ENCODE measurements at places on chromosomes 11 and 22. TPM values are rescaled to one million over a fixed set of nuclear protein-coding genes. Genes with fewer than 3 reads are reported as not detected.

GRCh38 chr11:4560467-4560866, 15.5 kb downstream of the OR52M1 start:
- no peak for DNase-seq

DNA sequence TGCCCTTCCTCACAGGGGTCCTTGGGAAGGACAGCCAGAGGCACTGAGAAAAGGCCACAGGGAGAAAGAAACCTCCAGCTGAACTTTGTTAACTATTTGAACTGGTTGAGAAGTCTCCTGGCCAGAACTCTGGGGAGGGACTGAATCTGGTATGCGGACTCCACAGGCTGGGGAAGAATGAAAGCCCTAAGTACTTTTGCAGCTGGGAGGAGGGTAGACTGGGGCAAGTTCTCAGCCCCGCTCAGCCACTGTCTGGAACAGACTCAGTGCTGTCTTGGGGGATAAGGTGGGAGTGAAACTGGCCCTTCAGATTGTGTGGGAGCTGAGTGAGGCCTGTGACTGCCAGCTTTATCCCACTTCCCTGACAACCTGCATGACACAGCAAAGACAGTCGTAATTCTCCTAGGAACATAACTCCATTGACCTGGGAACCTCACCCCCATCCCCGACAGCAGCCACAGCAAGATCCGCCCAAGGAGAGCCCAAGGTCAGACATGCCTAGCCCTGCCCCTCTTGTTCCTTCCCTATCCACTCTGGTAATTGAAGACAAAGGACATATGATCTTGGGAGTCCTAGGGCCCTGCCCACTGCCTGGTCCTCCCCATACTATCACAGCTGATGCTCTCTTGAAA, 475.1 kb upstream of the CNTN5 start:
- DNase-seq = no peak

- no peak for DNase-seq
Observed at GRCh38 chr11:133906241-133906640, 50.5 kb downstream of the IGSF9B start.

DNA sequence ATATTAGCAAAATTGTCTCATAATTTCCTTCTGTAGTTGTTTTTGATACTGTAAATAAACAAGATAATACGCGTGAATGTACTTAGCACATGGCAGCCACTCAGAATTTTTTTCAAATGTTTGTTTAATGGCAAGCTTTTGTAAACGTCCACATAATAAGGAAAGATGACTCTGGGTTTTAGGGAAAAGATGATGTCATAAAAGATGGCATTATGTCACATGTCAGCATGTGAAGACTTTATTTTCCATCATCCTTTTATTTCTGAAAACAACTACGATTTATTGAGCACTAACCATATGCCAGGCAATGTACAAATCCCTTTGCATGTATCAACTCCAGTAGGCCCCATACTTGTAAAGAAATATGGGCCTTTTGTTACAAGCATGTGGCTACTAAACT, 139.9 kb downstream of the C11orf91 start:
- DNase-seq = no peak

DNA sequence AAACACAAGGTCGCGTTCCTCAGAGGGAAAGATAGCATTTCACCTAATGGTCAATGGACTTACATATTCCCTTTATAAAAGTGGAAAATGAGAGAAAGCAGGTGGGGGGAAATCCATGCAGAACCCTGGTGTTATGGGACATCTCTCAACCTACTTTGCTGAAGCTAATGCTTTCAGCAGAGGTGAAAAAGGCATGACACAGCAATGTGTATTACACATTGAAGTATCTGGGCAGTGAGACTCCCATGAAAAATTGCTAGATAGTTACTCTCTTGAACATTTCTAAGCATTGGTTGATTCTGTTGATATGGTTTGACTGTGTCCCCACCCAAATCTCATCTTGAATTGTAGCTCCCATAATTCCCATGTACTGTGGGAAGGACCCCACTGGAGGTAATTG, 60.0 kb upstream of the PICALM start:
- no peak for DNase-seq

- no peak for DNase-seq
Observed at GRCh38 chr11:134663506-134664313, 251.7 kb upstream of the B3GAT1 start.

Gene ZNF214
- 2.3 TPM for total RNA-seq

Gene GLB1L2
- 4.1 TPM for total RNA-seq

GRCh38 chr11:119940401-119940976, 197.4 kb downstream of the TRIM29 start:
- DNase-seq = no peak
